ENCODE measurements at places on chromosomes 1 and 21.

DNA sequence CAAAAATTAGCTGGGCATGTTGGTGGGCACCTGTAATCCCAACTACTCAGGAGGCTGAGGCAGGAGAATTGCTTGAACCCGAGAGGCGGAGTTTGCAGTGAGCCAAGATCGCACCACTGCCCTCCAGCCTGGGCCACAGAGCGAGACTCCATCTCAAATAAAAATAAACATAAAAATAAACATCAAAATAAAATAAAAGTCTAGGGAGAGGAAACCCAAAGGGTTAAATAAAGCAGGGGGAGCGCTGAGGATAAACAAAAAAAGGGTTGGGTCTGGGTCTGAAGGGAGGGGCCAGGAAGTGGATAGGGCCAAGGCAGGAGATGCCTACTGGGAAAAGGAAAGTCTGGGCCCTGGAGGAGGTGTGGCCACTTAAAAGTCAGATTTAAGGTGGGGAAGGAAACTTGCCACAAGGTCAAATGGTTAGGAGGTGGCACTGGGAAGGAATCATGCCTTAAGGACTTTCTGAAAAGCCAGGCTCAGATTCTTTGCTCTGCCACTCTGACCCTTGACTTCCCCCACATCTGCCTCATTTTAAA is 150.0 kb downstream of the ADSS2 start:
- DNase-seq: no peak

DNA sequence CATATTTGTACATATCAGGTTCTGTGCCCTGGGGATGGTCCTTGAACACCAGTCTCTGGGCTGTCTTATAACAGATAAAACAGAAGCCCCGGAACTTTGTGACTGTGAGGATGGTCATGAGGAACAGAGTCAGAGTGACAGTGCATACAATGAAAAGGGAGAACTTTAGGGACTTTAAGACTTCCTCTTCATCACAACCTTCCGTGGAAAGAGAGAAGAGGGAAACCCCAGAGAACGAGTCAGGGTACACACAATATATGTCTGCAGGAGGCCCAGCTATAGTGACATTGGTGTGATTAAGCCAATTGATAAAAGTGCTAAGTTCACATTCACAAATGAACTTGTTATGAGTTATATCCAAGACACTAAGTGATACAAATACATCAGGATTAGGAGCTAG is 32.1 kb downstream of the TLR5 start:
- DNase-seq: no peak

DNA sequence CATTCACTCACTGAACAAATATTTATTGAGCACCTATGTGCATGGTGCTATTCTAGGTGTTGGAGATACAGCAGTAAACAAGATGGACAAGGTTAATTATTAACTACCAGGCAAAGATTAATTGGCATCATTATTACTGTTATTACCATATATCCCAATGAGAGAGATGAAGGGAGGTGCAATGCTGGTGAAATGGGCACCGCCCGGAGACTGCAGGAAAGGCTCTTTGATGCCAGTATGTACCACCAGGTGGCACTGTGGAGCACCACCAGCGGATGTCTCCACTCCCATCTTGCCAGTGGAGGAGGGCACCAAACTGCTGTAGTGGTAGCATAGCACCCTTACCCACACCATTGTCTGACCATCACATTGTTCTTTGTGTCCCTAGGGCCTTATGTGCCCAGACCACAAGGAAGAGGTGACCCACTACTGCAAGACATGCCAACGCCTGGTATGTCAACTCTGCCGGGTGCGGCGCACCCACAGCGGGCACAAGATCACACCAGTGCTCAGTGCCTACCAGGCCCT is 3.0 kb downstream of the TRIM46 start:
- peak; percentile 88 for DNase-seq

DNA sequence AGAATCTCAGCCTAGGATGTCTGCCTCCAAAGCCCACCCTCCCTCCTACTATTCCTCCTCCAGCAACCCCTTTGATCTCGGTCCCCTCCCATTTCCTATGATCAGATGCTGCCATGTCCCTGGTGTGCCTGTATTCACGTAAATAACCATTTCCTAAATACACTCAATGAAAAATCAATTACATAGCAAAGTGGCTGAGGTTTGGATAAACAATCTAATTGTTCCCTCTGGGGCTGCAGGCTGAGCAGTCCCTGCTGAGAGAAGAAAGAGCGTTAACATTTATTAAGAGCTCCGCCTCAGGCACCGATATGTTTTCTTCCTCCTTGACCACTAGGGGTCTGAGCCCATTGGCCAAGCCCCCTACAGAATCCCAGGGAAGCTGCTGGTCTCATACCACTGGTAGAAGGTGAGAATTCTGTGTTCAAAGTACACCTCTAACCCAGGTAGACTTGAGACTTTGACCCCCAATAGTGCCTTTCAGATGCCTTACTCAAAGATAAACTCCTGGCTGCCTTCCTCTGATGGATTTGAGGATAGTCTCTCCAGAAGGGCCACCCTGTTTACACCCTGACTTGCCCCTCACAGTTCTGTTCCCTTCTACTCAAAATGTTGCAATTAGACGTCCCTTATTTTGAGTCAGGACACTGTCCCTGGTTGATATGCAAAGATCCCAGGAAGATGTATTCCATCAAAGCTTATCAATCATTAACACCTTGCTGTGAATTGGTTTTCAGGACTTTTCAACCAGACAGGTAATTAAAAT is 33.9 kb upstream of the CAMK1G start:
- DNase-seq: no peak

DNA sequence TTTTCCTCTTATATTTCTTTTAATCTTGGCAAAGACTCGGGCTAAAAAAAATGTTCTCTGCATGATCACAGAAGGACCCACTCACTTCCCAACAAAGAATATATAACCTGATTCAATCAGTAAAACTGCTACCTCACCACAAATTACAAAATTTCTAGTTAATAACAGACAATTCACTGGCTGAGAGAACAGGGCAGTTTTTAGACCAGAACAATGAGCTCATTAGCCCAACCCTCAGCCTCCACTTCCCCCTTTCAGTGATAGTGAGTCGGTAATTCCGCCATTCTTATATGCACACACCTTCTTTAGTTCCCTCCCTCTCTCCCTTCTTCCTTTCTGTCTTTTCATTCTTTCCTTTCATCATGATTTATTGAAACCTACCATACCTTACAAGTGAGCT is 8.9 kb downstream of the SIPA1L2 start:
- DNase-seq: no peak

- DNase-seq: no peak
Measured at GRCh38 chr1:110082477-110082876, 12.0 kb upstream of the ALX3 start.

GRCh38 chr1:99469550-99469971 is 176.4 kb upstream of the PALMD start:
- no peak for DNase-seq

DNA sequence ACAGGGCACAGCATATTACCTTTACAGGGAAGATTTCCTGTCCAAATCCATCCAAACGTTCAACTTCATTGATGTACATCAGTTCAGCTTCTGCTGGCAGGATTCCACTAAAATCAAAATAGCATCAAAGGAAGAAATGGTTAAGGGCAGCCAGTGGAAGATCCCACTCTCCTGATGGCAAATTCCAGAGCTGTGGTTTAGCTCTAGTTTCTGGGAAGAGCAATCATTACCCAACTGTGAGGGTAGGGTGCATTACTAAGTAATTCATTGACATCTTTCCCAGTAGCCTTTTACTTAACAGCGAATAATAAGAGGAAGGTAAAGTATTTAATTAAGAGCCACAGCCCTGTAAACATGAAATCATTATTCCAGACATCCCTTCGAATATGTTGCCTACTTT is 120.7 kb downstream of the SMYD2 start:
- DNase-seq: no peak

GRCh38 chr1:208565756-208566440 is 321.7 kb upstream of the PLXNA2 start:
- DNase-seq: no peak

DNA sequence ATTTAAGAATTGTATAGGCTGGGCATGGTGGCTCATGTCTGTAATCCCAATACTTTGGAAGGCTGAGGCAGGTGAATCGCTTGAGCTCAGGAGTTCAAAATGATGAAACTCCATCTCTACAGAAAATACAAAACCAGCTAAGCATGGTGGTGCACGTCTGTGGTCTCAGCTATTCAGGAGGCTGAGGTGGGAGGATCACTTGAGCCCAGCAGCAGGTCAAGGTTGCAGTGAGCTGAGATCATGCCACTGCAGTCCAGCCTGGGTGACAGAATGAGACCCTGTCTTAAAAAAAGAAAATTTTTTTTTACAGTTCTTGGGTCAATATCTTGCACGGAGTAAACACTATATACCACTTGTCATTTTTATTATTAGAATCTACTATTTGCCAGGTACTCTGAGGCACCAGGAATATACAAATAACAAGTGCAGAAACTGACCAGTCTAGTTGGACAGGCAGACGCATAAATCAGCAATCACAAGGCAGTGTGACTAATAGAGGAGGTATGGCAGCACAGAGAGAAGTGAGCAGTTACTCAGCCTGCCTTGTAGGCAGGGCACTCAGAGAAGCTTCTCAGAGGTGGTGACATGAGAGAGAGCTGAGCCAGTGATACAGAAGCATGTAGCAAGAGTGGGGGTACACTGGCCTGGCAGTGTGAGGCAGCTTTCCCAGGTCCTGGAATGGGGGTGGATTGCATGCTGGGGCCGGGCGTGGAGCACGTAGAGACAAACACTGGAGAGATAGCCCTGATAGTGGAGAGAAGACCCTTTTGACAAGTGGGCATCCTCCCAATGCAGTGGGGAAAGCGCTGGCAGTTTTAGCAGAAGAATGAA is 8.0 kb downstream of the PHLDA3 start:
- no peak for DNase-seq

- DNase-seq: no peak
Measured at GRCh38 chr1:47809301-47810084, 187.7 kb downstream of the TRABD2B start.

GRCh38 chr1:228987736-228988506 is 252.6 kb downstream of the RHOU start:
- DNase-seq: no peak

DNA sequence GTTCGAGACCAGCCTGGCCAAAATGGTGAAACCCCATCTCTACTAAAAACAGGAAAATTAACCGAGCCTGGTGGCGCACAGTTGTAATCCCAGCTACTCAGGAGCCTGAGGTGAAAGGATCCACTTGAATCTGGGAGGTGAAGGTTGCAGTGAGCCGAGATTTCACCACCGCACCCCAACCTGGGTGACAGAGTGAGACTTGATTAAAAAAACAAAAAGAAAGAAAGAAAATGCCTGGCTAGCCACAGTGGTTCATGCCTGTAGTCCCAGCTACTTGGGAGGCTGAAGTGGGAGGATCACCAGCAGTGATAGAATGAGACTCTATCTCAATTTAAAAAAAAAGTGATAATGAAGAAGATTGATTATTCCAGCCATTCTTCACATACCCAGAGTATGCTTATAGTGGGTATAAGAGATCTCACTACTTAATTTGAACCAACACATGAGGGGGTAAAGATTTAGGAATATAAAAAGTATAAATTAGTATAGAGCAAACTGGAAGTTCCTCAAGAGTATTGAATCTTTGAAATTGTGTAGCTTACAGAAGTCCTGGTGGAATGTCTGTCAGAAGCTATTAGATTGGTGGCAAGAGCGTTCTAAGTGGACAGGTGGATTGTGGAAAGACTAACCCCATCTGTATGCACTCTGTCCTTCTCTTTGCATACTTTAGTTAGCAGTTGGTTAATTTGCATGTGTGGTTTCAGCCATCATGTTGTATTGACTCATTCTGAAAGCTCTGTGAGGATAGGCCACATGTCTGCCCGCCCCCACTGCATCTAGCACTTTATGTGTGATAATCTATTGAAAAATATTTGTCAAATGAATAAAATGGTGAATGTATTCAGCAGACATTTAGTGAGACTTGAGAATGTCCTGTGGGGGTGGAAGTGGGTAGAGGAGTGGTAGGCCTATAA is 25.0 kb downstream of the RLF start:
- no peak for DNase-seq

DNA sequence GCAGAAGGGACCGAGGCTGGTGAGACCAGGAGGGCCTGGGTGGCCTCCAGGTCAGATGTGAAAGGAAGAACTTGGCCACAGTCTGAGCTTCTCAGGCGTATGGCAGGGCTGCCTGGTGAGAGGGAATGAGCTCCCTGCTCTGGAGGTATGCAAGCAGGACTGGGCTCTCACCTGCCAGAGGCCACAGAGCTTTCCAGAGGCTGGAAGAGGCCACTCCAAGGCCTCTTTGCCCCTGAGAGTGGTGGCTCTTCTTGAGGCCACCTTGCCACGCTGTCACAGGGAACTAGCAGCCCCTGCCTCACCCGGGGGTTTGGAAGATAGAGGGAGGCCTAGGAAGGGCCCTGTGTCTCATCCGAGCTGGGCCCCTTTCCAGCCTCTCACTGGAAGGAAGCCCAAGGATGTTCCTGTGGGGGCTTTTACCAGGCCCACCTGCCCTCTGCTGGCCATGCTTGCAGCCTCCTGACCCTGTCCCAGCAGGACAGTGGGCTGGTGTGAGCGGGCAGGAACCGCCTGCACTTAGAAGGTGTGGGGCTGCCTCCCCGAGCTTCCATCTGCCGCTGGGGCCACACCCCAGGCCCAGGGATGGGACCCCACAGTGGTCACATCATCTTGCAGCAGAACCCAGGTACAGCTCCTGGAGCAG is 10.0 kb downstream of the PCSK9 start:
- no peak for DNase-seq

DNA sequence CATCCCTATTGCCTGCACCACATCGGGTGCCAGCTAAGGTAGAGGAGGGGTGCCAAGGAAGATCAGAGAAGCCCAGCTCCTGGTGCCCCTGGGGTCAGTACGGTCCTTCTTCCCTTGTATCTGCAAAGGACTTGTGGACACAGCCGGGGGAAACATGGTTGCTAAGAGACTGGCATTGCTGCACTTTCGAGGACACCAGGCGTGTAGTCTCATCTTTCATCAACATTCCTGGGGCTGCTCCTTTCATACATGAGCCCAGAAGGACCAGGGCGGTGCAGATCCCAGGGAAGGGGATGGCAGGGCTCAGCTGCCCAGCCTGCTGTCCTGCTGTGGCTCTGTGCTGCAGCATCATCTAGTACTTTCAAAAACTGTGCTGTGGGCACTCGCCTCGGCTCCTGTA is 61.0 kb downstream of the RUNX1 start:
- no peak for DNase-seq

DNA sequence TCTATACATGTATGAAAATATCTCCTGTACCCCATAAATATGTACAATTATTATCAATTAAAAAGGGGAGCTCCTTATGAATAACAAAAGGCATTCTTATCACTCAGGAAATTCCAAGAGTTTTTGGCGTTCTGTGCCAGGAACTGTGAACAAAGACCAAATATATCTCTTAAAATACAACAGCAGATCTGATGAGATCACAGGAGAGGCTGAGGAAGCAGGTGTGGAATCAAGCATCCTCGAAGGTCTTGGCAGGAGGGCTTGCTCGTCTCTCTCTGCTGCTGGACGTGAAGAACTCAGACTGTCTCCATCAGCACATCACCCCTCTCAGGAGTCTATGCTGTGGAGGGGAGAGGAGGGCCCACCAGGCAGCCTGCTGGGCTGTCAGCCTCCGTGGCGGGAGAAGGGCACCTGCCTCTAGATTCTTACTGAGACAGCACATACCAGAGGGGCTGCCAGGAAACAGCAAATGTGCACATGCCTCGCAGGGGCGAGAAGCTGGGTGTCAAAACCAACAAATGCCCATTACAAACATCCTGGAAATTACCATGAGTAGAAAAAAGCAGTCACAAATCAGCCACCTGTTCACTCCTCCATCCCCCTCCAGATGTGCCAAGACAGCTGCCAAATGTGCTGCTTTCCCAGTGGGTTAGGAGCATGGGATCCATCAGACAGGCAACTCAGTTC is 30.8 kb upstream of the FAM89A start:
- no peak for DNase-seq

All from lower lobe of right lung (tissue), 2 donors.